Activated T-helper 2 cell treated with anti-CD3 and anti-CD28 coated beads, Interferon-gamma antibody, Interleukin-2, Interleukin-4, amounts not matched to agents 10 μg/mL and 5 μg/mL and 100 μg/mL, durations not matched to agents 14 hours and 24 hours and 36 hours (primary cell): ENCODE measurements at places on chromosomes 3 and 15. TPM values are rescaled to one million over a fixed set of nuclear protein-coding genes. Genes with fewer than 3 reads are reported as not detected.
A peak's percentile ranks its signal among the peaks of the same experiment; 100 is the strongest.

DNA sequence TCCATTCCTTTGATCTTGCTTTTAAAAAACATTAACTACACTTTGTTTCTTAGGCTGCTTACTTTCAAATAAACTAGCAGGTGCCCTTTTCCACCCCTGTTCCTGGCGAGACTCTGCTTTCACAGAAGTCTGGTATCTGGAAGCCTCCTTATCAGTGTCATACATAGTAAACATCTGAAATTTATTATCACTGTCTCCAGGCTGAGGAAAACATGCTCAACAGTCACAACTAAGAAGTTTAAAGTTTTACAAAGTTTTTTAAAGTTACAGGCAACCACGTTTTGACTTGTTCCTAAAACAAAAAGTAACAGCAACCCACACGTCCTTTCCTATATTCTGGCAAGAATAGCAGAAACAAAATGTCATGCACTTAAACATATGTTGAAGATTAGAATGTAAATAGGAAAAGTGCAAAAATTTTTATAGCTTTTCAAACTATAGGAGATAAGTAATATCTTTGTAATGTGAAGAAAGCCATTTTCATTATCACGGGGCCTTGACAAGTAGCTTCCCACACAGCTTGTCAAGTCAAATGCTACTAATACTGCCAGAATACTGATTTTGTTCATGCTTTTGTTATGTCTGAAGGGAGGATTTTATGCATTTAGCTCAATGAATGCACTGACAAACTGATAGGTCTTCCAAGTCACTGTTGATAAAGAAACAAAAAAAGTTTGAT lies 275.2 kb upstream of the KCNMB2 start:
- no peaks in the 10 kb centered on the region for H3K4me1 ChIP-seq
- no peak for DNase-seq
- no peak overlapping the region for H3K27ac ChIP-seq
- H3K36me3 ChIP-seq = no peaks in the 10 kb centered on the region

DNA sequence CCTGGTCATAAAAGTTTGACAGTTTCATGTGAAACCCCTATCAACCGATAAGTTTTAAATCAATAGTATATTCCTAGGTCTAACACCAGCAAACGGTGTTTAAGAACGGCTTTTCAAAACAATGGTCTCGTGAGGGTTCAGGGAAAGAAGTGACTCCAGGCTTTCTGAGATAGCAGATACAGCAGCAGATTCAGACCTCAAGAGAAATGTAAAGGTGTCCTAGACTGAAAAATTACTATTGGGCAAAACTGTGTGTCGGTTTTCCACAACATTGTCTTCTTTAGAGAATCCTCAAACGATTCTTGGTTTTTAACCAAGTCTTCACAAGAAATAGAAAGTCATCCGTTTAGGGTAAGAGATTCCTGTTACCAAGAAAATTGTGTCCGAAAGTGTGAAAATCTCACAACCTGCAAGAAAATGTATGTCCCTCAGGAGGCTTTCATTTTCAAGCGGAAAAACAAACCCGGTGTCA lies 1.2 kb downstream of the SETD2 start:
- peaks cover 33% of the 10 kb centered on the region for H3K36me3 ChIP-seq
- no peaks in the 10 kb centered on the region for H3K27me3 ChIP-seq
- peak overlapping the region; percentile 99 for H3K27ac ChIP-seq
- peak overlapping the region; percentile 99 for H3K4me3 ChIP-seq
- DNase-seq = no peak
- peaks cover 43% of the 10 kb centered on the region for H3K4me1 ChIP-seq

Gene IQSEC1
- 28.1 and 31.2 TPM in 2 replicates for total RNA-seq

Gene ADAMTS7
- total RNA-seq = 6.9 and 7.2 TPM in 2 replicates
